ENCODE measurements at places on chromosomes 7 and 10.

DNA sequence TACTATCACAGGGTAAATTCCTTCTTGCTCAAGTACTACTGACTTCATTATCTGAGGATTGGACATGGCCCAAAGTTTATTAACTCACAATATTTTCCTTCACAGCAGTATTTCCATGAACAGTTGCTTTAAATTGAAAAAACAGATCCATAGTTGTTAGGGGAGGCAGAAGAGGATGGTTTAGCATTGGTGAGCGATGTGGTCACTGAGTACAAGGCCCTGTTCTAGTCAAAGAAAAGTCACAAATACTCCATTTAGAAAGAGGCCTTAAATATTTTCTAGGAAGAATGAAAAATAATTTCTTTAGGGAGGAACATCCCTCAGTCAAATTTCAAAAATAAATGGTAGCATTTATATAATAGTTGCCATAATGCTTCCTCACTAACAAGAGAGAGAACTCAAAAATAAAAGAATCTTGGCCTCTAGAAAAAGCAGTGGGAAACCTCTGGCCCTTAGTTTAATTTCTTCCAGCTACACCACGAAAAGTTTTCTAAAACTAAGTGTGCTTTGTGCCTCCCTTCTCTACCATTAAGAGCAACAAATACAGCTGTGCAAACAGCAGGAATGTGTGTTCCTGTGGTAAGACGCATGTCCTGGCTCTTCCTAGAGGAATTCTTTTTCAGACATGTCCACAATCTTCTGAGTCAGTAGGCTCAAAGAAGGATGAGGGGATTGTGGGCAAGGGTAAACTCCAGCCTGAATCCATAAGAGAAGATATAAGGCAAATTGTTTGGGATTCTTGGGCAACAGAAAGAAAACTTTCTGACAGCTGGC, 105.7 kb downstream of the HOXA1 start:
- no peak for DNase-seq

DNA sequence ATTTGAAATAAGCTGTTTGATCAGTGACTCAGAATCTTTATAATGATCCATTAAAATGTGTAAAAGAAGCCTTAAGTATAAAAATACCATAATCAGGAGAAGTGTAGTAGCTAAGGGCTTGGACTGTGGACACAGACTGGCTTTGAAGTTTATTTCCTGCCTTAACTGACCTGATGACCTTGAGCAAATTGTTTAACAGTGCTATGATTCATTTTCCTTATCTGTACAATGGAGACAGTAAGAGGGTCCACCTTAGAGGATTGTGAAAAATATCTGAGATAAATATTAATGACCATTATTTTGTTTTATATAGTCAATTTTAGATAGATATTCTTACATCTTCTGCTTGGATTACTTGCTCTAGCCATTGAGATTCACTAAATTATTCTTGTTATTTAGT, 13.3 kb upstream of the RPA3 start:
- no peak for DNase-seq

DNA sequence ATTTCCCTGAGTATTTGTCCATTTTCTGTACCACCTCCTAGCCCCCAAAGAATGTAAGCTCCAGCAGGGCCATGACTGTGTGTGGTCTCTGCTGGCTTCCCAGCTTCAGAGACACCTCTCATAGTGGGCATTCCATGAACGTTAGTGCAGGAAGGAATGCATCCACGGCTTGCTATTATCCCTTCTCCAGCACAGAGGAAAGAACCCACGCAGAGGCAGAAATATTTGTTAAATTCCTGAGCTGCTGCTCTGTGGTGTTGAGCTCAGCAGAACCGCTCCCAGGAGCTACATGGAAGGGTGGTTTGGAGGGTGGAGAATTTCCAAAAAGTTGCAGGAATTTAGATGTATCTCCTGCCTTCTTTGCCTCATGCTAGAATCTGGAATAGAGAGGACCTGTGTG, 275.2 kb downstream of the POU6F2 start:
- DNase-seq, result no peak

DNA sequence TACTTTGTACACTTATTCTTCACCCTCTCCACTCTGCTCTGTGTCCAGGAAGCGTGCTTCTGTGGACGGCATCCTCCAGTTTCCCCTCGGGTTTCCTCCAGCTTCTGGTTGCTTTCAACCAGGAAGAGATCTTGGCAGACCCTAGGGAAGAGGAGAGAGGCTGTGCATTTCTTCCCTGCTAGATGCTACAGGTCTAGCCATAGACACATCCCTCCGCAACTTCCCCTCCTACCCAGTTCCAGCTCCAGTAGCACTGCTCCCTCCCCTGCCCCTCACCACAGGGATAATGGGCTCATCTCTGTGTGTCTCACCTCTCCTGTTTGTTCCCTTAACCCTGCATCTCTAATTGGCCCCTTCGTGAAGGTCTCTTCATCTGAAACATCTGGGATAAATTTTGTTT, 16.3 kb downstream of the TLL2 start:
- DNase-seq, result no peak
